ENCODE measurements at places on chromosomes 11 and 22.
A peak's percentile ranks its signal among the peaks of the same experiment; 100 is the strongest.

DNA sequence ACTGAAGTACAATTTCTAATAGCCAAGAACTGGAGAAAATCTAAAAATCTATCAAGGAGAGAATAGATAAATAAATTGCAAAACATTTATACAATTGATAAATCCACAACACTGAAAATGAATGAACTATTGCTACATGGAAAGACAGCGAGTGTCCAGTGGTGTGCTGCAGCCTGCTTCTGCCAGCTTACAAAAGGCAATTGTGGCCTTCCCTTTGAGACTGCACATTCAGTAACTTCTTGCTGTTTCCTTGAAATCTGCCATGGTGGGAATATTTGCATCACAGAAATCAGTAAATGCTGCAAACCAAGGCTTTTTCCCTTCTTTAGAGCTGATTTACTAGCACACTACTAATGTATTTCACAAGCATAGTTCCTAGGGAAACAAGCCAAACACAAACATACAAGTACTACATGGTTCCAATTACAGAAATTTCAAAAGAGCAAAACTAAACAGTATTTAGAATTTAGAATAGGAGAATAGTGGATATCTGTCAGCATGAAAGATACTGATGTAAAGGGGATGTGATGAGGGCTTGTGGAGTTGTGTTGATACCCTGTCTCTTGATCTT lies 76.9 kb upstream of the TRIM77 start:
- DNase-seq, result no peak

DNA sequence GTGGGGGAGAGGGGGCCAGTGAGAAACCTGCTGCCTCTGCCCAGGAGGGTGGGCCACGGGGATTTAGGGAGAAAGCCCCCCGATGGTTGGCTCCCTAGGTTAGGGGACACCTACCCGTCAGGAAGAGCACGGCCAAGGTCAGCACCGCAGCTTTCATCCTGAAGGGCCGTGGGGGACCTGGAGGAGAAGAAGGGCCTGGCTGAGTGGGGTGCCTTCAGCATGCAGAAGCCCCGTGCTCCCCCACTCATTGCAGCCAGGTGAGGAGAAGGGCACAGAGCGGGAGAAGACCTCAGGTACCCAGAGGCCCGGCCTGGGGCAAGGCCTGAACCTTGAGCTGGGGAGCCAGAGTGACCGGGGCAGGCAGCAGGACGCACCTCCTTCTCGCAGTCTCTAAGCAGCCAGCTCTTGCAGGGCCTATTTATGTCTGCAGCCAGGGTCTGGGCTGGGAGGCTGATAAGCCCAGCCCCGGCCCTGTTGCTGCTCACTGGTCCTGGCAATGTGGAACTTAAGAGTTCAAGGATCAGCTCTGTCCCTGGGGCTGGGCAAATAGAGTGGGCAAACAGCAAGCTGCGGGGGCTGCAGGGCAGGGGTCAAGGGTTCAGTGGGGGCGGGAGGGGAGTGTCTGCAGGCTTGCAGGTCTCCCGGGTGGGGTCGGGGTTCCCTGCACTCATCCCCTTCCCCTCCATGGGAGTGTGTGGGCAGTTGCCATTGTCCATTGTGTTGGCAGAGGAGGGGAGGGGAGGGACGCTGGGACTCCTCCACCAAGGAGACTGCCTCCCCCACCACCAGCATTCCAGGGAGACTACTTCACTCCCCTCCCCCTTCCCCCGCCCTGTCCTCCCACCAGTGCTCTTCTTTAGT lies at the start of gene APOA1:
TSS of gene APOA1 (minus strand) at position 392 of the 861 bp plus-strand sequence. CDS start at position 157, 235 bp downstream.
- DNase-seq, result no peak

GRCh38 chr22:23500508-23501260 lies 79.4 kb downstream of the IGLL1 start:
- DNase-seq, result no peak

DNA sequence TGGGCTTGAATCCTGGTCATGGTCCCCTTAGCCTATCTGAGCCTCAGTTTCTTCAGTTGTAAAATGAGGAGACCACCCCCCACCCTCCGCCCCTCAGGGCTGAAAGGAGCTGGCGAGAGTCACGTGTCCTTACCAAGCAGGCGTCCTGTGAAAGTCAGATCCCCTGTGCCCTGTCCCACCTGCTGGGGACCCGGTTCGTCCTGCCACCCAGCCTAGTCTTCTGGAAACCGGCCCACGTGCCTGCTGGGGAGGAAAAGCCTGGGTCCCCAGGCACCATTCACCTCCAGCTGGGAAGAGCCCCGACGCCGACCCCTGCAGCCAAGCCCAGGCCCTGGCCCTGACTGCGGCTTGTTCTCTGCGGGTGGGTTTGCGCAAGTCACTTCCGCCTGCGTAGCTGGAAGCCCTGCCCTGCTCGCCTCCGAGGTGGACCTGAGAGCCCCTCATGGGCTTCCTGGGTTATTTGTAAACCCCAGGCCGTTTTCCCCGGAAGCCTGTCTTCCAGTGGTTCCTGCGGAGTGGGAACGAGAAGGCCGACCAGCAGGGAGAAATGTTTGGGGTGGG lies 679 bp upstream of the SSH3 start:
- DNase-seq, result no peak

GRCh38 chr11:14669958-14670357 lies 26.4 kb downstream of the PDE3B start:
- DNase-seq, result no peak

DNA sequence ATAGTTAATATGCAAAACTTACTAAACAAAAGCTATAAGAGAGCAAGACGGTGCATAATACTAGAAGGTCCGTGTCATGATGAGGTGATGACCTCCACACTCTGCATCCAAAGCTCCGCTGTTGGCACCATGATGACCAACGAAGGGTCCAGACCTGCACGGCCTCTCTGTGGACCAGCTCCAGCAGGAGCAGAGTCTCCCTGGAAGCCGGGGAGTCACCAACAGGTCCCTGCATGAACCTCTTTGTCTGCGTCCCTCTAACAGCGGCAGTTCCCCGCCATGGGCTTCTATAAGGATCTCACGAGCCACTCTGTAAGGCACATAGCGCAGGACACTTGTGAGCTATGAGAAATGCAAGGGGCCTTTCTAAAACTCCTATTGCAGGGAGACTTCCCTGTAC lies 517.3 kb downstream of the BRD1 start:
- no peak for DNase-seq

DNA sequence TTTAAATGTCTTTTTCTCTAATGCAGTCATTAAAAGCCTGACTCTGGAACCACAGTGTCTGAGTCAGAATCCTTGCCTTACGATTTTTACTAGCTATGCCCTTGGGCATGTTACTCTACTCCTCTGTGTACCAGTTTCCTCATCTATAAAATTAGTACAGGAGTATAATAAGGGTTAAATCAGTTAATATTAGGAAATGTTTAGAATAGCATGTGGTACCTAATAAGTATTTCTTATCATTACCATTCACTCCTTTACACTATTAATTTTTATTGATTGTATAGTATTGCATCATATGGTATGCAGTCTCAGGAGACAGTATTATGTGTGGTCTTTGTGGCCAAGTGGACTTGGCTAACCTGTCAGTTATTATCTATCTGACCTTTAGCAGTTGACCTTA lies 68.2 kb downstream of the METTL15 start:
- no peak for DNase-seq

DNA sequence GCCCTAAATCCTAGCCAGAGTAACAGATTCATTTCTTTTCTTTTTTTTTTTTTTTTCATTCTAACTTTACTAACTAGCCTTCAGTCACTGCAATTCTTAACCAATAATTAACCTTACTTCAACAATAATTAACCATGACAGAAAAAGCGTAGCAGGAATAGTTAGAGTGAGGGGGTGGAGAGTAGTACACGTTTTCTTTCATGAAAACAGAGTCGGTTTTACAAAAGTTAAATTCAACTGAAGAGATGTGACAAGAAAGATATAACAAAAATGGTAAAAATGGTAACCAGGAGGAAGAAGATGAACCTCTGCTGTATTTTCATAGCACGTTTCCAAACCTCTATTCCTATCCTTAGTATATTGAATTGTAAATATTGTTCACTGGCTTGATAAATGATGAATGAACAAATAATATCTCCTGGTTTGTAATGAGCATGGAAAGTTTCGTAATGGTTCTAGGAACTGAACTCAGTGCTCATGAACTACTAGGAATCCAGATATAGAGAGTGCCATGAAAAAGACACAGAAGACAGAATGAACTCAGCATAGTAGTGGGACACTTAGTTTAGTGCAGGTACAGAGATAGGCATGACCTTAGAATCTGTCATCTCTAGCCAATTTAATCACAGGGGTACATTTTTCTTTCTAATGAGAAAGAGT lies 116.5 kb upstream of the ANO5 start:
- no peak for DNase-seq

GRCh38 chr11:83521647-83522596 lies 235.8 kb upstream of the CCDC90B start:
- no peak for DNase-seq

- no peak for DNase-seq
These were observed 6.8 kb downstream of the EED start for GRCh38 chr11:86251345-86251744.

DNA sequence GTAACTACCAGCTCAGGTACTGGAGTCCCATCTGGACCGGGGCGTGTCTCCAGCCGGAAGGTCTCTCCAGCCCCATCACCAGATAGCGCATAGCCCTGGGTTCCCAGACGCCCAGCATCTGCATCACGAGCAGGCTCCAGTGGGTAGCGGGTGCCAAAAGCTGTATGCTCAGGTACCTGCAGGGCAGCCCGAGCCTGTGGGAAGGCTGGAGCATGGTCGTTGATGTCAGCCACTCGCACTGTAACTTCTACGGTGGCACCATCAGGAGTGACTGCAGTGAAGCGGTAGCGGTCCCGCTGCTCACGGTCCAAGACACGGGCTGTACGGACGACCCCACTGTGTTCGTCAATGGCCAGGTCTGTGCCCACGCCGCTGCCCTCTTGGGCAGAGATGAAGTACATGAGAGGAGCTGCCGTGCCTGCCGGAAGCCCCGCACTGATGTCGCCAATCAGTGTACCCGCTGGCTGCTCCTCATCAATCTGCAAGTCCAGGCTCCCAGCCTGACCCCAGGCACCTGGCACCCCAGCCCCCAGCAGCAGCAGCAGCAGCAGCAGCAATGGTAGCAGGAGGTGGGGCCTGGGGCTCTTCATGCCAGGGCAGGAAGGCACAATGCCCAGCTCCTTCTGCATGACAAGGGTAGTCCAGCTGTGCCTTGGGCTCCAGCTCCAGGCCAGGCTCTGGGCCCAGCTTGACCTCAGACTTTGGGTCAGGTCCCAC lies 14.5 kb downstream of the DCHS1 start:
- no peak for DNase-seq

GRCh38 chr22:24894220-24894975 lies 52.1 kb downstream of the LHFPL7 start:
- DNase-seq, result no peak

- peak; percentile 49 for DNase-seq
These were observed 33.8 kb downstream of the OR2AG2 start for GRCh38 chr11:6737872-6738466.

- no peak for DNase-seq
These were observed 37.4 kb upstream of the TPBGL start for GRCh38 chr11:75203138-75203537.

- DNase-seq, result no peak
These were observed 561.0 kb downstream of the LUZP2 start for GRCh38 chr11:25057861-25058260.

GRCh38 chr22:32712644-32713355 lies 88.7 kb upstream of the TIMP3 start:
- no peak for DNase-seq

DNA sequence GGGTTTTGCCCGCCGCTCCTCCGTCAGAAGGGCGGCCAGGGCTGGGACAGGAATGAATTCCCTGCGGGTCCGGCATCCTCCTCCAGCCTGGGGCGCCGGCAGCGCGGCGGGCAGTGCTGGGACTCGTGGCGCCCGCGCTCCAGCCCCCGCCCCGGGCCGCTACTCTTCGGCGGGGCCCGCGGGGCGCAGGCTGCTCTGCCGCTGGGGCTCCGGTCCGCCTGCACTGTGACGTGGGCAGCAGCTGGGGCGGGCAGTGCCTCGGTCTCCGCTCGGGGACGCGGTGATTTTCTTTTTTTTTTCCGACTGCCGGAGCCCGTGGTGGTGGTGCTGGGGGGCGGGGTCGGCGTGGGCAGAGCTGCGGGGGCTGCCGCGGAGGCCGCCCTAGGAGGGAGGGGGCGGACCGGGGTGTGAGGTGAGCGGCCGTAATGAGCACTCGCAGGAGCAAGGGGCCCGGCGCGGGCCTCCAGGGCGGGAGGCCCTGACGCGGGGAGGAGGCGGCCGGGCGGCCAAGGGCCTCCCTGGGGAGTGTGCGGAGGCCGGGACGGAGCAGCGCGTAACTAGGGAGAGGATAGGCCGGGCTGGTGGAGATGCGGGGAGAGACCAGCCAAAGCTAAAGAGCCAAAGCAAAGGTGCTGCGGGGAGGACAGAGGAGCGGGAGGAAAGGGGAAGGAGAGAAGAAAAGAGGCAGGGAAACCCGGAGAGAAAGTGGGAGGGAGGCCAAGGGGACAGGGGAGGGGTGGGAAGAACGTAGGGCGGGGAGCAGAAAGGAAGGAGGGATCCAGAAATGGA lies 73.3 kb upstream of the ZBED5 start:
- peak; percentile 33 for DNase-seq

DNA sequence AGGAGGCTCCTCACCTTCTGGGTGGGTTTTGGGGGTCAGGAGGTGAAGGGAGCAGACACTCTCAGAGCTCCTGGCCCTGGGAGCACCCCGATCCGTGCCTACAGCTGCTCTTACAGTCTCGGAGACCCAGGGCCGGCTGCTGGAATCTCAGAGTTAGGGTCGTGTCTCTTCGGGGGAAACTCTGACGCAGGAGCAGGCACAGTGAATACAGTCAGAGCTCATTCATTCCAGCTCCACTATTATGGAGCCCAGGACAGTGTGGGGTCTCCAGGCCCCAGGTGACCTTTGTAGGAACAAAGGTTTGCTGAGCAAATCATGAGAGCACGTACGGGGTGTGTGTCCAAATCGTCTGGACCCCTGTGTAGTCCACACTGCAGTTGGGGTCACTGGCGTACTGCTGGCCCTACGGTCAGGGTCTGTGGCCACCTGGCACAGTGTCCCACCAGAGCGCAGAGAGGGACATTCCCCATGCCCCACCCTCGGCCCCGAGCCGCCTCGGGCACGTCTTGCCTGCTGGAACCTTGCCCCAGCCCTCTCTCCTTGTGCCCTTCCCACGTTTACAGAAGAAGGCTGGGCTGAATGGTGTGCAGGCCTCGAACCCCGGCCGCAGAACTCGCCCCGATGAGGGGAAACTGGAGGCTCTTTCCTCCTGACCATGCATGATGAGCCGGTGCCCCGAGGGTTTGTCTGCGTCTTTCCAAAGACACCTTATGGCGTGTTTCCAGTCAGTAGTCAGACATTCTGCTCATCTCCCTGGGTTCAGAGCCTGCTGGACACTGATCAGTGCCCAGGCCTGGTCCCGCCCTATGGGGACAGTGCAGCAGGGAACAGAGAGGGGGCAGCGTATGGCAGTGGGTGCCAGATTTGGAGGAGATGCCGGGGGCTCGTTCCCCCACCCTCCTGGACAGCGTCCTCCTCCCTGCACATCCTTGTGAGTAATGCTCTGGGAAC lies 1166.6 kb downstream of the BRD1 start:
- DNase-seq, result no peak

DNA sequence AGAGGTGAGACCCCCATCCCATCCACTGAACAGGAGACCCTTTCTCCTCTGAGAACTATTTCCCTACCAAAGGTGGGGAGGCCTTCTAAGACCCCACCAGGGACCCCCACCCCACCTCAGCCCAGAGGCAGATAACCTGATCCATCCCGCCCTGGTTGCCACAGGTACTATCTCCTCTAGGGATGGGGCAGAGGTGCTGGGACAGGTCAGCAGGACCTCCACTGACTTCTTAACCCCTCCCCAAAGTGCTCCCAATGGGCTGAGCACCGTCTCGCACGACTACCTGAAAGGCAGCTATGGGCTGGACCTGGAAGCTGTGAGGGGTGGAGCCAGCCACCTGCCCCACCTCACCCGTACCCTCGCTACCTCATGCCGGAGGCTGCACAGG lies 4.3 kb downstream of the INPPL1 start:
- DNase-seq, result no peak

- no peak for DNase-seq
These were observed 21.4 kb upstream of the CRTAM start for GRCh38 chr11:122816761-122817520.
